HFF-Myc (cell line): ENCODE measurements at places on chromosomes 2 and 18.
A peak's percentile ranks its signal among the peaks of the same experiment; 100 is the strongest.

- DNase-seq, result no peak
Observed at GRCh38 chr2:217337771-217338170, 477.9 kb upstream of the TNP1 start.

- DNase-seq, result no peak
Observed at GRCh38 chr18:70273021-70273420, 15.8 kb upstream of the SOCS6 start.

DNA sequence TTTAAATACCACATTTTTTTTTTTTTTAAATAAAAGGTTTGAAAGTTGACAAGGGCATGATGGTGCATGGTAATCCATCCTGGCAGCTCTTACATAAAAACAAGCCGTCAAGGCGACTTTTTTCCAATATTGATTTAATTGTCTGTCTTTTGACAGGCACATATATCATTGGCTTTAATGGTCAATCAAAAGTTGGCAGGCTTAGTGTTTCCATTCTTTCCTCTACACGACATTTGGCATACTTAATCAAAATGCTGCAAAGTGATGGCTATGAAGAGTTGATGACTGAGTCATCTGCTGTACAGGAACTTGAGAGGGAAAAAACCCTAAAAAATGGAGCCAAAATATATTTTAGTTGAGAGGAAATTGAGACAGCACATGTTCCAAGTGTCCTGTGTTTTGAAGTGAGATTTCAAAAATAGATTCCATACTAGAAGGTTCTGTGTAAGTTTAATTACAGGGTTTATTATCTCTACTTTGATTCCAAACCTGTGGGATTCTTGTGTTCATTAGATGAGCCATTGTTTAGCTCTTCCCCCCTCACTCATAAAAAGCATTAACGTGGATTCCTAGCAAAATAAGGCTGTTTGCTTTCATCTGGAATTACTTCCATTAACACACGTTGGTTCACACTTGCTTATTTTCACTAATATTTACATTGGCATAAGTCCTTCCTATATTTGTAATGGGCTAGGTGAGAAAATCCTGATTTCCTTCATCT is 3.2 kb downstream of the TSHZ1 start:
- DNase-seq, result peak; percentile 83

- no peak for DNase-seq
Observed at GRCh38 chr2:72933646-72934151, 16.4 kb downstream of the EMX1 start.

DNA sequence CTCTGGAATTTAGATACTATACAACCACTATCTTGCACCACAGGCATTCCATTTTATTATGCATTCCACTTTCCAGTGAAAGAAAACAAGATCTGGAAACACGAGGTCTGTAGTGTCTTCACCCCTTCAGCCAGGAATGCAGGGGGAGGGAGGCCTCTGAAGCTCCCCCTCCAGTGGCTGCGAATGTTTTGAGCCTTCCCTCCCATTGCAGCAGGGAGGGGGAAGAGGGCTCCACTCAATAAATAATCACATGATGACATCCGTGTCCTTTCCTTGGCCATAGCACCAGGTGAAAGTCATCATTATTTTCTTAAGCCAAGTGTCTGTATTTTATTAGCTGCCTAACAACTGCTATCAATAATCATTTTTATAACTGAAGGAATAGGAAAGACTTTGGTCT is 38.6 kb downstream of the ALPK2 start:
- no peak for DNase-seq

DNA sequence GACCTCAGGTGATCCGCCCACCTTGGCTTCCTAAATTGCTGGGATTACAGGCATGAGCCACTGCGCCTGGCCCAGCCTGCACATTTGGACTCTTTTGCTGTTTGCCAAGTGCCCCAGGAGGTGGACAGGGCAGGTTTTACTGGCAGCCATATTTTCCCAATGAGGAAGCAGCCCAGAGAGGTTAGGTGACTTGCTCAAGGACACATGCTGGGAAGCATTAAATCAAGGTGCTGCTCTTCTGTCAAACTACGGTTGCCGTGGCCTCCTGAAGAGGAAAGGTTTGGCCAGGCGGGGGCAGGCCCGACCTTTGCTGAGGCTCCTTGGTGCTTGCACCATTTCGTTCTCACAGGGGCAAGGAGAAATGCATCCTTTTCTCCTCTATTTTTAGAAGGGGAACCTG is 44.0 kb downstream of the DNMT3A start:
- no peak for DNase-seq

GRCh38 chr2:178219247-178219646 is 24.9 kb downstream of the OSBPL6 start:
- no peak for DNase-seq

DNA sequence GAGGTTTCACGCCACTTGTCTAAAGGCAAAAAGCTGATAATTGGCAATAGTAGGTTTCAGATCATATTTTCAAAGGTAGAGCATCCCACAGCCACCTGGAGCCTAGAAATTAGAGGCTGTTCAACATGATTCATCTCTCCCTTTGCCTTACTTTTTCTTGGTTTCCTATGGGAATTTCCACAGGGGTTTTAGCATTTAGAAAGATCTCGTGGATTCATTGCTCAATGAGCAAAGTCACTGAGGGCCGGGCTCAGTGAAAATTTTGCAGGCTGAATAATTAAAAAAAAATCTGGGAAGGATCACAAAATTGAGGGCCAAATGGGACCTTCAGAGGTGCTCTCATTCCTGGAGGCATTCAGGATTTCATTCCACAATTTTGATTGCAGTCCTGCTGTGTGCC is 137.1 kb downstream of the VAPA start:
- DNase-seq, result no peak

- no peak for DNase-seq
Observed at GRCh38 chr2:72916743-72917137, 579 bp upstream of the EMX1 start.
